ENCODE measurements at places on chromosomes 5 and 9.

DNA sequence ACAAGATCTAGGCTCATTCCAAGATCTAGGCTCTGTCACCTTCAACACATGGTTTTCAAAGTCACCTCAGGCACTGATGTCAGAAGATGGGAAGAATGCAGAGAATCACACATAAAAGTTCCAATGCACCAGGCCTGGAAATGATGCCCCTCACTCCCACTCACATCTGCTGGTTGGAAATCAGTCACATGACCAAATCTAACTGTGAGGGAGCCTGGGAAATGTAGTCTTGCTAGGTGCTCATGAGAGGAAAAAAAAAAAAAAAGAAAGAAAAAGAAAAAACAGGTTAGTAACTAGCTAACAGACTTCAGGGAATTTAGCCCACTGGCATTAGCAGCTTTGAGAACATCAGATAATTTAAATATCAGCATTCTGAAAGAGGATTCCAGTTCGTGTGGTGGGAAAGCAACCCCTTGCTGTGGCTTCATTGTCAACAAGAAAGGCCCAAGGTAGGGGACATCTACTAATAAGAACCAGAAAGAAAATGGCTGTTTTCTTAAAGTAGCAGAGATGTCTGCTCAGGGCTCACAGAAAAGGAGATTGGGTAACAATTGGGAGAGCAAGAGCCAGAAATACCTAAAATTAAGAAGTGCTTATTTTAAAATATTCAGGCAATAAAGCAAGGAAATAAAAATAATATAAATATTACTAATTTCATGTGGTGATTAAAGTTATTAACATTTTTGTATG lies 614.3 kb downstream of the ACTL7B start:
- no peak for DNase-seq

DNA sequence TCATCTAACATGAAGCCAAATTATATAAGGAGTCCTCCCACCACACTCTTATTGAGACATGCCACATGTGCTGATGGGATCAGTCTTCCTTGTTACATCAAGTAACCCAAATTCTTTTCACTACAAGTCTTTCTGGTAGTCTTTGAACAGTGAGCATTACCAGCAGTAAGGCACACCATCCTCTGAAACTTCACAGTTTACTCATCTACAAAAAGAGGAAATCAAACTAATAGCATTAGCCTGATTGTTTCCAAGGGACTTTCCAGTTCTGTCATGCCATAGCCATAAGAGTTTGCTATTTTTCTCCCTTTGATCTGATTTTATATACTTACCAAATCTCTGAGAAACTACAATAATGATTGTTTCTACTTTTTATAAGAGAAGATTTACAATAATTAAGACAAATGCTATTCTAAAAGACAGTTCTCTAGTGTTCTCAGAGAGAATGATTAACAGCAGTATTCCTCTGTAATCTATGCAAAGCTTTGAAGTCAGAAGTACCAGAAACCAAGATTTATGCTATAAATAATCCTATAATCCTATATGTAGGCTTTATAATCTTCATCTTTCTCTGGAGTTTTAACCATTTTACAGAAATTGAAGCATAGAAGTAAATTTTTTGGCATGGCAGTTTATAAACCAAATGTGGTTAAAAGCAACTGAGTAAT lies 166.2 kb upstream of the ACO1 start:
- DNase-seq: no peak

- DNase-seq: peak; percentile 18
These were observed 98.4 kb upstream of the GNAQ start for GRCh38 chr9:78130004-78130403.

- DNase-seq: no peak
These were observed 731 bp downstream of the PRR16 start for GRCh38 chr5:120464627-120465435.

DNA sequence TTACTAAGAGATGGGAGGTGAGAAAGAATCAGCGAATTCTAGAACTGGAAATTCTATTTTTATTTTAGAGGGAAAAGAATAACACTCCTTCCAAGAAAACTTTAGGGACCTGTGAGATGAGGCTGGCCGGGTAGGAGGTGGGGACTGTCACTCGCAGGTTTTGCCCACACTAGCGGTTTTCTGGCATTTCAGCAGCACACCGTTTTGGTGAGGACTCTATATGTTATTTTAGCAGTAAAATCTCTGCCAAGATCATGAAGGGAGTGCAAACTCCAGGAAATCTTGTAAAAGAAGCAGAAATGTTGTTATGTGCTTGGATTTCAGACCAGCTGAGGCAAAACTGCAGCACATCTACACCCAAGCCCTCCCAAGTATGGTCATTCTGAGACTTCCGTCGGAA lies 470.6 kb downstream of the PSAT1 start:
- DNase-seq: no peak

DNA sequence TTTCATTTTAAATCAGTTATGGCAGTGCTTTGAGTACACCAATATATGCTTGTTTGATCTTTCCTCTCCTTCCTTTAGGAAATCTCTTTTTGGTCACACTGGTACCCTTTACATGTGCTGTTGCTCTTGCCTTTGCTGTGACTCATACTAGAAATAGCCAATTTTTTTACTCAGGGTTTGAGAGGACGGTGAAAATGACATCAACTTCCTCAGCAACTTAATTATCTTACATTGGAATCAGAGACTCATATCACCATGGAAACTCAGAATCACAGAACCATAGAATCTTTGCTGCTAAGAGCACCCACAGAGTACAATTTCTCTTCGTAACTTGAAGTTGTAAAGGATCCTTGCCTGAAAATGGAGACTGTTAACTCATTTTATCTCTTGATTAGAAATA lies 13.8 kb upstream of the ZNF300 start:
- DNase-seq: no peak

GRCh38 chr5:179192185-179192890 lies 132.2 kb downstream of the ZNF354C start:
- no peak for DNase-seq

- no peak for DNase-seq
These were observed 179.5 kb downstream of the TRIO start for GRCh38 chr5:14322437-14323187.

GRCh38 chr5:4245511-4245910 lies 649.9 kb downstream of the IRX1 start:
- no peak for DNase-seq

GRCh38 chr9:100064872-100065581 lies 33.8 kb downstream of the ERP44 start:
- DNase-seq: peak; percentile 8

DNA sequence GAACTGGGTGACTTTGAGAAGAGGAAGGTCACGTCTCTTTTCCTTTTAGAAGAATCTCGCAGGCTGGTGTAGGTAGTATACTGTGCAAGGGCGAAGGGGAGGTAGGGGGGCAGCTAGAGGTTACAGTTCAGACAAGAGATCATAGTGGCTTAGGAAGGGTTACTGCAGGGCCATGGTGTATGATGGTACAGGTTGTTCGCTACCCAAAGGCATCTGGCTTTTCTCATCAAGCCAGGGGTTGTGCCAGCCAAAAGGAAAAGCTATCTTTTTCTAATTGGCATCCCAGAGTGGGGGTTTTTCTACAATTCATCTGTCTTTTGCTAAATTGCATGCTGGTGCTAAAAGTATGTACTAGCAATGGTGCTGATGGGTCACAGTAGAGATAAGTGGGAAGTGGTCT lies 22.8 kb downstream of the MAMDC2 start:
- no peak for DNase-seq

DNA sequence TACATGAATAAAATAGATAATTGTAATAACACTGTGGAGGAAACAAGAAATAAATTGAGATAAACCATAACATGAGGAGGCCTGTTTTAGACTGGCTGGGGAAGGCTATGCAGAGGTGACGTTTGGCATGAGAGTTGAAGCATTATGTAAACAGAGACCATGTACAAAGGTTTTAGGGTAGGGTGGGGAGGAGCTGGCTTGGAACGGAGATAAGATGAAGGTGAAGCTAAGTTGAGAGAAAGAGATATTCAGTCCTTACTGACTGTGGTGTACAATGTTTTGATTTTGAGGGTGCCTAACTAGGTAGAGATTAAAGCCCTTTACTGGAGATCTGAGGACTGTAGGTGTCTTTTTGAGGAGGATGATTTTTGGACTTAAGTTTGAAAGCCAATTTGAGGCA lies 17.8 kb downstream of the MAN2A1 start:
- DNase-seq: no peak

GRCh38 chr9:17082343-17083064 lies 52.3 kb upstream of the CNTLN start:
- DNase-seq: no peak

- no peak for DNase-seq
These were observed 9.5 kb upstream of the NKD2 start for GRCh38 chr5:999032-999501.

- DNase-seq: no peak
These were observed 159.9 kb downstream of the GOLPH3 start for GRCh38 chr5:32014096-32014745.

- DNase-seq: no peak
These were observed 35.7 kb downstream of the NACC2 start for GRCh38 chr9:136059321-136059791.

GRCh38 chr9:90871327-90871935 lies 69.8 kb downstream of the SYK start:
- DNase-seq: no peak

DNA sequence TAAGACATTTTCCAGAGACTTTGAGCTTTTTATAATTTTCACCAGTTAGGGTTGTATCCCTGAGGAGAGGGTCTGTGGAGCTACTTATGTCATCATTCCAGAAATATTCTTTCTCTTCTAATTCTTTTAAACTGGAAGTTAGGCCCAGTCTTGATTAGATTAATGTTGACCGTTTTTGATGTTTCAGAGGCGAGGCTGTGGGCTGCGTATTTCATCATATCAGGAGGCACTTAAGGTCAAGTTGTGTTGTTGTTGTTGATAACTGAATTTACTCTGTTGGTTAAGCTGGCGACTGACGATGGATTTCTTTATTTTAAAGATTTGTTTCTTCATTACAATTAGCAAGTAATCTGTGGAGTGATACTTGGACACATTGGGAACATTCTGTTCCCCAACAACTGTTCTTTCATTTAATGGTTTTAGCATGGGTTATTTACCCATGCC lies 20.1 kb downstream of the IPO11 start:
- no peak for DNase-seq

GRCh38 chr5:62385816-62386400 lies 17.8 kb downstream of the DIMT1 start:
- no peak for DNase-seq

DNA sequence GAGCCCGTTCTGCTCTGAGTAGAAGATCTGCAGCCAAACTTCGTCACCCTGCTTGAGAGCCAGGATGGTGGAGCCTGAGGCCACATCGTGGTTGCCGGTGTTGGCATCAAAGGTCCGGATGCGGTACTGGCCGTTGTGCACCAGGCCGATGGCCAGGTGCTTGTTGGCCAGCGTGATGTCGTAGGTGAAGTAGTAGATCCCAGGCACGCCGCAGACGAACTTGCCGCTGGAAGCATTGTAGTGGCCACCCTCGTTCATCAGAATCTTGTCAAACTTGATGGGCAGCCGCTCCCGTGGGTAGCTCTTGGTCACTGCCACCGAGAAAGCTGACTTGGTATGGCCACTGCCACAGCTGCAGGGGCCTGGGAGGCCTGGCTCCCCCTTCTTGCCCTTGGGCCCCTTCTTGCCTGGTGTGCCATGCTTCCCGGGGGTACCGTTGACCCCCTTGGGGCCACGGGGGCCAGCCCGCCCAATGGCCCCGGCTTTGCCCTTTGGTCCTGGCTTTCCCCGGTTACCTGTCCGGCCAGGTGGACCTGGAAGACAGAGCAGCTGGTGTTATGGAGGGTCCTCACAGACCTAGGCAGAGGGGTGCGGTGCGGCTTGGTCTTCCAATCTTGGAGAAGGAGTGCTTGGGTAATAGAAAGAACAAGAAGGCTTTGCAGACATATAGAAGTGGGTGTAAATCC lies 21.0 kb downstream of the C1QTNF2 start:
- DNase-seq: no peak

DNA sequence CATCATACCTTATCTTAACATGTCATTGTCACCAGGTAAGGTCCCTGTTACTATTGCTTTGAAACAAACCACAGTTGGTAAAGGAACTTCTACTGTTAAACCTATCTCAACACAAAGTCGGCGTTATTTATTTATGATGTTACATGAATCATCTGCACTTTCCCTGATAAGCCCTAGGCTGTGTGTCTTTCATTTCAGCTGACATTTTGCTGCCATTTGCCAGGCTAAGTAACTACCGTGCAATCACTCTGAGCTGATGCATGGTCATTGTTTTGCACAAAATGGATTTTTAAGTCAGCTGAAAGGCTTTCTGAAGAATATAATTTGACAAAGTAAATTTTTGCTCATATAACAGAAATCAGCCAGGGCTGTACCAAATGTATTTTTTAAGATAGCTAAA lies 546.5 kb downstream of the ZNF608 start:
- DNase-seq: peak; percentile 26

GRCh38 chr9:30116673-30117217 lies 2267.7 kb upstream of the ACO1 start:
- no peak for DNase-seq

DNA sequence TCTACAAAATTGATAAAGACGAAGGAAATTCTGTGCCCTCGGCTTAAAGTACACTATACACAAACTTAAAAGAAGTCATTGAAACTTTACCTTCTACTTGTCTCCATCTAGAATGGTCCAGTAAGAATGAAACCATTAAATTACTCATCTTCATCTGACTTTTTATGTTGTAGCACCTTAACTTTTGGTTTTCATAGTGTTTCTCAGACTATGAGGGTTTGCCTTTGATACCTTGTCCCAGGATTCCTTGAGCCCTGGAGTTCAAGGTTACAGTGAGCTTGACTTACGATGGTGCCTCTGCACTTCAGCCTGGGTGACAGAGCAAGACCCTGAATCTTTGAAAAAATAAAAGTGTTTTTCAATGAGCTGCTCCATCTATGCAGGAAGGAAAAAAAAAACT lies 132.2 kb downstream of the CDC42SE2 start:
- DNase-seq: no peak

- no peak for DNase-seq
These were observed 38.9 kb downstream of the AGTPBP1 start for GRCh38 chr9:85702726-85703289.

DNA sequence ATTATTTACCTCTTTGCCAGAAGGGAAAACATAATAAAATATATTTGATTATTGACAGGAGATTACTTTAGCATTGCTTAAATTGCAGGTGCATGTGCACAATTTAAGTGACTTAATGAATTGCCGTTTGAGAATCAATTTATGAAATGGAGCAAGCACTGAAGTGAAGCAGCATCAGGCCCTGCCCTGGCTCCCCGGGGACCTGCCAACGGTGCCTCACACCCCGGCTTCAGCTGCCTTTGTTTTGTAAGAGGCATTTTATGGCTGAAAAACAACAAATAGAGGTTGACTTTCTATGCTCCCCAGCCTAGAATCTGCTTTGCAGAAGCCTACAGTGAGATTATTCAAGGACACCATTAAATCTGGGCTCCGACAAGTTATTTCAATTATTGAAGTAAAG lies 359.1 kb upstream of the IRX4 start:
- no peak for DNase-seq

GRCh38 chr9:107954312-107954711 lies 464.7 kb upstream of the KLF4 start:
- no peak for DNase-seq

GRCh38 chr9:83544002-83544698 lies 5.9 kb upstream of the FRMD3 start:
- DNase-seq: peak; percentile 47

Data from NCI-H460 (cell line).